ENCODE measurements at places on chromosomes 6 and 20.
A peak's percentile ranks its signal among the peaks of the same experiment; 100 is the strongest.

DNA sequence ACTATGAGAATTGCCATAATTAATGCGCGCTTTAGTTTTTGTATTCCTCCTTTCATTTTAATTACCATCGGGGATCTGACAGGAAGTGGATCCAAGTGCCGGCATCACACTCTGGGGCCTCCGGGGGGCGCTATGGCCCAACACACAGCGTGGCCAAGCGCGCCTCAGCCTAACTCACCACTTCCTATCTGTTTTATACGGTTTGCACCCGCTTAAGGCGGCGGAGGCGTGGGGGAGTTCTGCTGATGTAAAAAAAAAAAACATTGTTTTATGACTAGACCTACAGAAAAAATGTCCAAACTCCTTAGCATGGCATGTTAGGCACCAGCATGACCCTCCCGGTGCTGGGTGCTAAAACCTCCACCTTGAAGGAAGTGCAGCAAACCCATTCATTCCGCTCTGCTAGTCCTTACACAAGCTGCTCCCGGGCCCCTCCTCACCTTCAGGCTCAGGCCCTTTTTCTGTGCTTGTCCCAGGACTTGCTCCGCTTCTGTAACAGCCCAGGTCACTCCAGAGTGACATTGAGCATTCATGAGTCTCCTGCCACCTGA, 4.5 kb upstream of the EBF4 start:
- peak; percentile 56 for DNase-seq

GRCh38 chr20:59223182-59223601, 59.6 kb downstream of the ZNF831 start:
- DNase-seq, result no peak

DNA sequence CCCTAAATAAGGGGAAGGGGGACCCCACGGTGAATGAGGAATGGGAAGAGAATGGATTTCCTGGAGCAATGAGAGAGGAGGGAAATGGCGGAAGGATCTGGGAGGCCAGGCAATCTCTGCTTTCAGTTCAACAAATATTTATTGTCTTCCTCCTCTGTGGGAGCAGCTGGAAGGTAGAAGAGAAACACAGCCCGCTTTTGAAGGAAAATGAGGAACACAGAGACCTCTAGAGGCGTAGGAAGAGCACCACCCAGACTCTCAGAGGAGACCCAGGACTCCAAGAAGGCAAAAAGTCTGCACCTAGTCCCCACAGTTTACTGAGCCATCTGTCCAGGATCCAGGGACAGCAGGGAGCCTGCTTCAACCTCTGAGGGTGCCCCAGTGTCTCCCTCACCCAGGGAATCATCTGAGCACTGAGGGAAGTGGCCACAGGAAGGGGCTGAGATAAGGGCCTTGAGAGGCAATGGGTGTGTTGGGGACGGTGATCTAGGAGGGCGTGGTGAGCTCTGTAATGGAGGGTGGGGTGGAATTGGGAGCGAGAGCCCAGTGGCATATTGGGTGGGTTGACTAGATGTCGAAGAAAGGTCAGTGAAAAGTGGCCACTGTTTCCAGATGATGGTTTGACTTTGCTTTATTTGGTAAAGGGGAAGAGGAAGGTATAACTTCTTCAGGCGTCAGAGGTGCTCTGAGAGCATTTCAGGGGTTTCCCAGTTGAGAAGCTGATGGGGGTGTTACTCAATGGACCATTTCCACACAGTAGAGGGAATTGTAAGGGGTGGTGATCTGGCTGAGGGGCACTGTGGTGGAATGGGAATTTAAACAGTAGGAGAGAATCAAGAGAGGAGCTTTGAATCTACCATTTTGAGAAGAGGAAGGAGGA, 610 bp downstream of the PSORS1C1 start:
- no peak for DNase-seq

DNA sequence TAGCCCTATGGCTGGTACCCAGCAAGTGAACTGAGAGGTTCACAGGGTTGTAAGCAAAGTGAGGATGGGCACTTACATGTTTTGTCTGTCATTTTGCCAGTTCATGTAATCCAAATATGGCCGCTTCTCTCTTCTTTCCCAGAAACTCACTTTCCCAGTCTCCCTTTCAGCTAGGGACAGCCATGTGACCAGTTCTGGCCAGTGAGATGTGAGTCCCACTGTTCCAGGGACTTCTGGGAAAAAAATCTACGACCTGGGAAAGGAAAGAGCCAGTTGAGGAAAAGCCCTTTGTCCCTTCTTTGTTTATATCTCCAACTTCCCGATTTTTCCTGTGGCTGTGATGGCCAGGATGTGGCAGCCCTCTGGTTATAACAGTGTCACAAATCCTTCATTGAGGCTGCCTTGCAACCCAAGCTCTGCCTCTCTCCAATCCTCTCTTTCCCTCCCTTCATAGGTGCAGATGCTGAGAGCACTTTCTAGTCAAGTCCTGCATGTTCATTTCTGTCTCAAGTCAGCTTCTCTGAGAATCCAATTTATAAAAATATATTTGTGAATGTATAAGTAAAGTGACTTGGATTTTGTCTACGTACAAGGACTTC, 148.6 kb upstream of the ZFP64 start:
- no peak for DNase-seq

GRCh38 chr6:35223396-35223795, 9.6 kb downstream of the SCUBE3 start:
- no peak for DNase-seq

- DNase-seq, result no peak
Observed at GRCh38 chr6:100891079-100891478, 9.9 kb upstream of the ASCC3 start.

Data from stimulated activated CD4-positive, alpha-beta T cell treated with anti-CD3 and anti-CD28 coated beads, TNF-alpha, amount 100 ng/mL, for 4 hours (primary cell).